ENCODE measurements at places on chromosomes 6 and 20.

- no peak for DNase-seq
Measured at GRCh38 chr20:19506021-19506420, 252.0 kb upstream of the RIN2 start.

DNA sequence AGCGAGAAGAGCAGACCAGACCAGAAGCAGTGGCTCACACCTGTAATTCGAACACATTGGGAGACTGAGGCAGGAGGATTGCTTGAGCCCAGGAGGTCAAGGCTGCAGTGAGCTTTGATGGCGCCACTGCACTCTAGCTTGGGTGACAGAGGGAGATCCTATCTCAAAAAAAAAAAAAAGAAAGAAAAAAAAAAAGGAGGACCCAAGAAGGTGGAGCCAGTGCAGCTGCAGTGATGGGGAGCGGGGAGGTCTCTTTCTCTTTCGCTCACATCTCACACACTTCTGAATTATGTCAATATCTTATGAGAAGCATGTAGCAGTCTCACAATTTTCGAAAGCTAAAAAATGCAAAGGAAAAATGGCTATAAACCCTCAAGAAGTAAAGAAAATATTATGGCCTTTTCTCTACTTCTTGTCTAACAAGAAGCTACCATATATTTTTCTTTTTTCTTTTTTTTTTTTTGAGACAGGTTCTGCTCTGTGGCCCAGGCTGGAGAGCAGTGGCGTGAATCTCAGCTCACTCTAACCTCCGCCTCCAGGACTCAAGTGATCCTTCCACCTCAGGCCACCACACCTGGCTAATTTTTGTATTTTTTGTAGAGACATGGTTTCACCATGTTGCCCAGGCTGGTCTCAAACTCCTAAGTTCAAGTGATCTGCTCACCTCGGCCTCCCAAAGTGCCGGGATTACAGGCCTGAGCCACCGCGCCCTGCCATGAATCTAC is 3.8 kb upstream of the SPO11 start:
- DNase-seq: no peak

- DNase-seq: no peak
Measured at GRCh38 chr6:131635384-131636340, 1.4 kb upstream of the ENPP3 start.

DNA sequence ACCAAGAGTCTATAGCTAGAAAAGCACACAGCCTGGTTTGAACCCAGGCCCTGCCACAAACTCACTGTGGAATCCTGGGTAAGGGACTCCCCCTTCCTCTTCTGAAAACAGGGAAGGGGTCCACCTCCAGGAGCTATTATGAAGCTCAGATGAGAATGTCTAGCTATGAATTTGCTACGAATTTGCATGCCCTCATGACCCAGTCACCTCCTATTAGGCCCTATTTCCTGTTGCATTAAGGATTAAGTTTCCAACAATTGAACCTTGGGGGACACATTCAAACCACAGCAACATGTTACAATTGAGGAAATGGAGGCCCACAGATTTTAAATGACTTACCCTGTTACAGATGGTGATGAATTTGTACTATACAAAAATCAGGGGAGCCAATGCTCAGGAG is 46.2 kb downstream of the PREX1 start:
- no peak for DNase-seq

DNA sequence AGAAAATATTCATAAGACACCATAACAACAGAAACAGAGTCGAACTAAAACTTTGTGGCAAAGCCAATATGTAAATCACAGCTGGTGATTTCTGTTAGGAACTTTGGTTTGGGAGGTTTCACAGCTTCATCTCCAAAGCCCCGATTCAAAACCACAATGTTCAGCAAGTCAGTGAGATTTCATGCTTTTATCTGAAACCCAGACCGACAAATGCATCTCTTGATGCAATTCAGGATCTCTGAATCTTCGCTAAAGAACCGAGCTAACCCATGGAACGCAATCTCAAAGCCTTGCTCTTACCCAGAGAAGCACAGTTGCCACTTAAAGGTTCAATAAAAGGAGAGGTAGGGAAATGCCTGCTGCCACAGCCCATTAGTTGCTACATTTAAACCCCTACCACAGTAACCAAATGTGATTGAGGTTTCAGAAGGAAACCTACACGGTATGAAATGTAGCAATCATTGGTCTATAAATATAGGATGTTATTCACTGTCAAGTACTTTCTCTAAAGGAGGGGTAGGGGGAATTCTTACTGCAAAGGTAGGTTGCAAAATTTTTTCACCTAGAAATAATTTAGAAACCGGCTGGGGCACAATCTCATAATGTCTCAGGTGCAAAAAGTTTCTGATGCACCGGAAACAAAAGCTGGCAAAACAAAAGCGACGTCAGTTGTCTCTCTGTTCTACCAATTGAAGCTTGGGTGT is 381.0 kb upstream of the ARID1B start:
- no peak for DNase-seq

DNA sequence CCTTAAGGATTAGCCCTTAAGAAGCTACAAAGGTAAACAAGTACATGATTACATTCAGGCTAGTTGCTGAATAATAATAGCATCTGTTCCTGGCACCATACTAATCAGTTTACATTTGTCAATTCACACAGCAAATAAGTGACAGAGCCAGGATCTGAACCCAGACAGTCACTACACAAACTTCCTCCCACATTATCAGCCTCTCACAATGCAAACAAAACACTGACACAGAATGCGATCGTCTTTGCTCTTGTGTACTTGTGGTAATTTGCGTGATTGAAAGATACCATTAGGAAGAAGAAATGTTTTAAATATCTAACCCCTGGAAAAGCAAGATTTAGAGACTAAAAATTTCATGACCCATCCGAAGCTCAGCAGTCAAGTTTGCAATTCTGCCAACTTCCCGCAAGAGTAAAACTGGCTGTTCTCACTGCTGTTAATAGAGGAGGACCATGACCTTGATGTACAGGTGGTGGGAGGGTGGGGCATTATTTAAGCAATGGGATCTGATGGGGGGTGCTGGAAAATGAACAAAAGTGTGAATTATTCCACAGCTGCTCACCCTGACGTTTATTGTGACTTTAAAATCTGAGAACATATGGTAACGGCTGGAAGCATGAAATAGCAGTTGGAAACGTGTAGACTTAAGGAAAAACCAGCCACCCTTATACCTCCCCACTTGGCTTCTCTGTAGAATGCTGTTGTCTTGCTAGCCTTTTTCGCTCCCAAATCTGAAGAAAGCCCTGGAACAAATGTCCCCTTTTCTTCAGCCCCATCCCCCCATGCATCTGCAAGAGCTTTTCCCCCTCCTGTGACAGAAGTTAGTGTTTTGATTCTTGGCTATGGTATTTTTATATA is 95.3 kb upstream of the ARMC2 start:
- DNase-seq: no peak

DNA sequence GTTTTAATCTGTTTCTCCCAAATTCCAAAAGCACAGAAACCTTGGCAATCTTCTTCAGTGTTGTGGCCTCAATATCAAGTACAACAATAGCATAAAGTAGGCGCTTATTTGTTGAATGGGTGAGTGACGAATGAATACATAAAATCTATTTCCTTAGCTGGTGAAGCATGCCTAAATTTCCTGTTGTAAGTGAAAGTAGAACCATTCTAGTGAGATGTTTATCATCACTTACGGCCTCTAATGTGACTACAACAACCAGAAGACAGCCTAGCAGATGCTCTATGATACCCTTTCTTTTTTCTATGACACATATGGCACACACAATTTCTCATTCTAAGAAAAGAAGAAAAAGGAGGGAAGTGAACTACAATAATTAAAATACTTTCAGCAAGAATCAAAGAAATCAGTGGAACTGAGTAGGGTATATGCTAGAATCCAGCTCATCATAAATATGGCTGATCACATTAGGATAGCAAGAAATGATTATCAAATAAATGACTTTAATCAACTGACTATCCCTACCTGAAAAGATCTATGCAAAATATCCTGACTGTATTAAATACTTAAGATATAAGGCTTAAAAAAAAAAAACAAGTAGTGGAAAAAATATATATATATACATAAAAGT is 67.4 kb downstream of the BTBD9 start:
- no peak for DNase-seq

GRCh38 chr6:157406661-157407060 is 25.7 kb downstream of the ZDHHC14 start:
- no peak for DNase-seq

DNA sequence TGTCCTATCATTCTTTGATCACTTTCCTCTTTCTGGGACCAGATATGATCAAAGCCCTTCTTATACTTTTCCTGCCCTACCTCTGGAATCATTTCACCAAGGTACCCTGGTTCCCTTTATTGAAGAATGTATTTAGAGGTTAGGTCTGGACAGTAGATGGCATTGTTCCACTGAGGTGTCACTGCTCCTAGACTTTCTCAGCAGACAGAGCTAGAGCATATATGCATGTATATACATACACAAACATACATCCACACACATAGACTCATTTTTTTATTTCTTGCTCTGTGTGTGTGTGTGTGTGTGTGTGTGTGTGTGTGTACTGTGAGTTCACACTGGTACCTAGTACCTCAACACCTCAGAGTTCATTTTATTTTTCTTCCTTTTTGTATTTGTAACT is 40.9 kb downstream of the PTPRA start:
- no peak for DNase-seq

DNA sequence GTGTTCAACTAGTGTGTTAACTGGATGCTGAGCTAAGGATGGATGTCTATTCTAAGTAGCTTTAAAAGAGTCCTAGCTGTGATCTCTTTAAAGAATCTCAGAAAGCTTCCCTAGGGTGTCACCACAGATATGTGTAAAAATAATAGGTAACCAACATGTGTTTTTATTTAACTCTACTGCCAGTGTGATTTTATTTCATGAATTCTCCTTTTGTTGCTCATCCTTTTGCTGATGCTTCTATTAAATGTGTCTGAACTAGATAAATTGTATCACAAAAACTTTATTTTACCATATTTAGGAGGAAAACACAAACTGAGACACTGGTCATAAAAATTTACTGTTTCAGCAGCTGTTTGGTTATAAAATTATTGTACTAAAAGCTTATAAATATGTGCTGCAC is 809.4 kb upstream of the CITED2 start:
- no peak for DNase-seq

DNA sequence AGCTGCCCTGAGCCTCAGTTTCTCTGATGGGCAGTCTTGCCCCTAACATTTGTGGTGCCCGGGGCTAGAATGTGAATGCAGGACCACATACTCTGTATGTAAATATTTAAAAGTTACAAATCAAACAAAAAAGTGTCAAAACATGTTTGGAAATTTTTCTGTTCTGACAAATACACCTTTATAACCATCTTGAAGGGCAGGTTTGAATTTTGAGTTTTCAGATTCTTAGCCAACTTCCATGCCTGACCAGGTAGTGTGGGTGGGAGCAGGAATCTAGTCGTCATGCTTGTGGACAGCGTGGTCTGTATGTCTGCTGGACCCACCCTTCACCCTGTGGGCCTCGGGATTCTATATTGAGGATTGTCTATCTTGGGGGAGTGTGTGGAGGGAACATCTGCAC is 325.1 kb downstream of the SOX4 start:
- DNase-seq: no peak

DNA sequence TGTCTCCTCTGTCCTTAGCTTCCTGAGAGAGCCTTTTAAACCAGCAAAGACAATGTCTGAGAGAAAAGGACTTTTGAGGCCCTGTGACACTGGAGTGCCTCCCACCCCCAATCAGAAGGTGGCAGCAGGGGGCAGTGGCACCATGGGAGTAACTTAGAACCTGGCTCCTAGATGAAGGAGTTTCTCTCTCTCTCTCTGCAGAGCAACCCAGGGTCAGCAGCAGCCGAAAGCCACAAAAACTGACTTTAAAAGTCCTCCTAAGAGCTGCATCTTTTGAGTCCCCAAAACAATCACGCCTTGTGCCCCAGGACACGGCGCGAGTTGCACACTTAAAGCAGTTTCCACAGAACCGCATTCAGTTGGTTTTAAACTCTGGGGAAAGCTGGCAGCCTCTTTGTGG is 5.3 kb upstream of the TCP11 start:
- DNase-seq: no peak

DNA sequence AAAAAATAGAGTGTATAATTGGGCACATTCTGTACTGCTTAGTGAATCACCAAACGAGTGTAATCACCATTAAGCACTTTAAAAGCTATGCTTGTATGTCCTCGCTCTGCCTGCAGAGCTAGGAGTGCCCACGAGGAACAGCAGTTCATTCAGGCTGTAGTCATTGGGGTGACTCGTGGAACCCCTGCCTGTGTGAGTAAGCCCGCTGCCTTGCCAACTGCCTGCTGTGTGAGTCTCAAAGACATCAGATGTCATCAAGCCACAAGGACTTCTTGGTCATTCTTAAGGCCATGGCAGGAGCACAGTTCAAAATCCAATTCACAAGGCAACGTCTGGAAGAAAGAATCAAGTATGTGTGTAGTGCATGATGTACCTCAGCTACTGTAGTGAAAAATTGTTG is 60.4 kb downstream of the FOXO3 start:
- peak; percentile 30 for DNase-seq

- DNase-seq: no peak
Measured at GRCh38 chr6:24836109-24836508, 37.4 kb upstream of the ARMH2 start.

DNA sequence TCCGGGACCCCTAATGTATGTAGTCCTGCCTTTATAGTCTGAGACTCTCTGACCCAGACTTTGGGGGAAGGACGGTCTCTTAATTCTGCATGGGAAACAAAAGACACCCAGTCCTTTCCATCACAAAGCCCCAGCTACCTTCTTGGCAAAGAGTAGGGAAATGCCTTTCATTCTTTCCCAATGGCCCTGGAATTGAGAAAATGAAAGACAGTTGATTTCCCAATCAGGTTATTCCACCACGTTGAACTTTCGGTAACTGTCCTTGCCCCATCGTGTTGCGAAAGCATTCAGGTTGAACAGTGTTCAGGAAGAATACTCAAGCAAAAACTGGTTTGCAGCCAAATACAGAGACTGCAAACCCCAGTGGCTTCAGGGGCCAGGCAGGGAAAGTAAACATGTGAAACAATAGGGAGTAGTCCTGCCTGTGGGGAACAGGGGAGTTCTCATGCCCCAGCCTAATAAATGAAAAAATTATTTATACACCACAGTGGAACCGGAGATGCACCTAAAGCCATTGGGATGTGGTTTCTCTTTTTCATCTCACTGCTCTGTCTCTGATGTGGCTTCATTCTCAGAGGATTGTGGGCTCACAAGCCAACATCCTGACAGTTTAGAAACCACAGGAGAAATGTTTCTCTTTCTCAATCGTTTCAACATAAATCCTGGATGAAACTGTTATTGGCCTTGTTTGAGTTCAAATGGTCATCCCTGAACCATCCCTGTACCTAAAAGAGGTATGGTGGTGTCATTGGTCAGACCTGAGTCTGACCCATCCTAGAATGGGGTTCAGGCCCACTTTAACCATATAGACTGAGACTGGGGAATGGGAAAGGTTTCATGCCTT is 44.2 kb upstream of the SLC9A8 start:
- DNase-seq: no peak

GRCh38 chr6:6125495-6125894 is 118.8 kb upstream of the NRN1 start:
- DNase-seq: no peak

- DNase-seq: no peak
Measured at GRCh38 chr20:52349806-52350205, 158.2 kb upstream of the ZFP64 start.

DNA sequence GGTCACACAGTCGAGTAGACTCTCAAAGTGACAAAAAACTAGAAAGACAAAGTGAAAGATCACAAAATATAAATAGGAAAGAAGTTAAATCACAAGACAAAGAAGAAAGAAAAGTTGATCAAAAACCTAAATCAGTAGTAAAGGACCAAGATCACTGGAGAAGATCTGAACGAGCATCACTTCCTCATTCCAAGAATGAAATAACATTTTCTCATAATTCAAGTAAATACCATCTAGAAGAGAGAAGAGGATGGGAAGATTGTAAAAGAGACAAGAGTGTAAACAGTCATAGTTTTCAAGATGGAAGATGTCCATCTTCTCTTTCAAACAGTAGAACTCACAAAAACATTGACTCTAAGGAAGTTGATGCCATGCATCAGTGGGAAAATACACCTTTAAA is 31.6 kb upstream of the GJA10 start:
- DNase-seq: no peak
